Activated naive CD4-positive, alpha-beta T cell treated with anti-CD3 and anti-CD28 coated beads, Interleukin-2, amount 50 U/mL, for 72 hours (primary cell): ENCODE measurements at places on chromosomes 2 and 18. TPM values are rescaled to one million over a fixed set of nuclear protein-coding genes. Genes with fewer than 3 reads are reported as not detected.

GRCh38 chr18:25810736-25811135, 279.7 kb downstream of the SS18 start:
- DNase-seq = no peak

GRCh38 chr2:170354855-170355780, 177.2 kb downstream of the MYO3B start:
- no peak for DNase-seq

- no peak for DNase-seq
Measured at GRCh38 chr2:55153584-55154299, 78.4 kb downstream of the CLHC1 start.

DNA sequence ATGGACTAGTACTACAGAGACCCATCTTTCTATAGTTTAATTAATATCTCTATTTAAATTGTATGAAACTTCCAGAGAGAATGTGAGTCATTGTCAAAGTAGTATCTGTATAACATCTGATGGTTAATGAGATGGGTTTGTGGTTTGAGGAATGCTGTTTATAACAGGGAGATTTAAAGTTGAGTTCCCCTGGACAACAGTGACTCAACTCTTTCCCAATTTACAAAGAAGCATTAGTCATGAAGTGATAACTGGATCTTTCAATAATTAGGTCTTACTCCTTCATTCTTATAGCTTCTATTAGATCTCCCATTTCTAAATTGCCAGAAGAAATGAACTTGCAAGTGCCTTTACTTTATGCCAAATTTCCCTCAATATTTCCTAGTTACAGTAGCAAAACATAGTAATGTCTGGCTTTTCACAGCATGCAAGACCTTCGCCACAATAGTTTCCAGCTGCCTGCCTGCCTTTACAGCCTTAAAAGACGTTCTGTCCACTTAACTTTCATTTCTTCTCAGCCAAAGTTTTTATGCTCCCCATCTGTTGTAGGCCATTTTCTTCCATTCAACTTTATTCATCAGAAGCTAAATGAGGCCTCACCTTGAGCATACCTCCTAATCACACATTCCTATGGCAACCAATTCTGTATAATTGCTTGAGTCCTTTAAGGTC, 47.7 kb upstream of the WDR75 start:
- DNase-seq = no peak

GRCh38 chr2:72570413-72570812, 255.4 kb downstream of the EXOC6B start:
- DNase-seq = no peak

RGPD3 gene
- 0.48 TPM for total RNA-seq

MC4R gene
- total RNA-seq = not detected

TANC1 gene
- 1.8 TPM for total RNA-seq

MLPH gene
- total RNA-seq = not detected

GRCh38 chr18:49207361-49207760, 253.1 kb downstream of the DYM start:
- DNase-seq = no peak

PJVK gene
- 4.5 TPM for total RNA-seq

GRCh38 chr18:23265682-23266399, 130.6 kb downstream of the CABLES1 start:
- DNase-seq = no peak

IL1RL1 gene
- 1.0 TPM for total RNA-seq

UGT1A3 gene
- total RNA-seq = not detected

DNA sequence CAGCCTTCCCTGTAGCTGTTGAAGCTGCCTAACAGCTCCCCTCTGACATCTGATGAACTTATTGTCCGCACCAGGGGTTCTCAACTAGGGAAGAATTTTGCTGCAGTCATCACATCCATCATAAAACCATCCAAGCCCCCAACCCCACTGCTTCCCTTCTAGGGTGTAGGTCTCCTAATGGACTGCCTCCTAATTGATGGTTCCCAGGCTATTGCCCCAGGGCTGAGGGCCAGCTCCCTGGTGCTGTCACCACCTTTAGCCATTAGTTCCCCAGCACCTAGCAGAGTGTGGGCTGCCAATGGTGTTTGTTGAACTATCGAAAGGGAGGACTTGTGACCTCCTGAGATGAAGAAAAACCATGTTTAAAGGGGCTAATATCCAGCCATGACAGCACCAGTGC, 125.9 kb downstream of the NCKAP5 start:
- no peak for DNase-seq

- no peak for DNase-seq
Measured at GRCh38 chr2:1973636-1974035, 229.3 kb upstream of the PXDN start.

DNA sequence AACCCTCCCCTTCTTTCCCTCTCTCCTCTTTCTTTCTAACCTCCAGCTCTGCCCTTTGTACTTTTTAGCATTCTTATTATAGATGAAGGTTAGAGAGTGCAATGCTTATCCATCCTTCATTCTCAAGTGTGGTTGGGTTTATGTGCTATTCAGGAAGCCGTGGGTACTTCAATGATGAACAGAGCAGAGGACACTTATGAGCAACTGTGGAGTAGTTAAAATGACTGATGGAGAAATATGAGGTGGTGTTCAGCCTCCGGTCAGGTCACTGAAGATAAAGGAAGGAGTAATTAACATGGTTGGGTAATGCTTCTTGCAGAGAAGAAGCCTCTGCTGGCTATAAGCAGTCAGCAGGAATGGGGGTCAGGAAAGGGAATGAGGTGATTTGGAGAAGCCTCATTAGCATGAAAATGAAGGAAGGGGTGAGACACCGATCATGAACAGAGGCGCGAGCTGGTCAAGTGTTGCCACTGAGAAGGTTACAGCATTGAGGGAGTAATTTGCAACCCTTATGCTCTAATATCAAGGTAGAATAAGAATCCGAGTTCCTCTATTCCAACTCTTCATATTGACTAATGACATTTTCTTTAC, 174.7 kb downstream of the LPIN1 start:
- no peak for DNase-seq

DNA sequence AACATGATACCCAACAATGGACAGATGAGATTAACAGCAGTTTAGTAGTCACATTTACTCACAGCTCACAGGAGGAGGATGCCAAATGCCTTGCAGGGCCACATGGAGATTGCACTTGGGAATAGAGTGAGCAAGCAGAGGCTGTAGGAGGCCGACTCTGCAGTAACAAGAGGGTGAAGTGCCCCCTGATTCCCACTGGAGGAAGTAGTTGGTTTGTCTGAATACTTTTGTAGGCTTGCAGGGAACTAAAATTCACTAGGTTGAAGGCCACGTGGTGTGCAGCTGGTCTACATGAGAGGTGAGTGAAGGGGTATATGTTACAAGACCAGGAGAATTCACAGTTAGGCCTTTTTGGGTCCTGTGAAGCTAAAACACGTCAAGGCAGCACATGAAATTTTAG, 419.3 kb upstream of the TNP1 start:
- DNase-seq = no peak
